Retinal pigment epithelial cell (primary cell): ENCODE measurements at places on chromosomes 16 and 17.

DNA sequence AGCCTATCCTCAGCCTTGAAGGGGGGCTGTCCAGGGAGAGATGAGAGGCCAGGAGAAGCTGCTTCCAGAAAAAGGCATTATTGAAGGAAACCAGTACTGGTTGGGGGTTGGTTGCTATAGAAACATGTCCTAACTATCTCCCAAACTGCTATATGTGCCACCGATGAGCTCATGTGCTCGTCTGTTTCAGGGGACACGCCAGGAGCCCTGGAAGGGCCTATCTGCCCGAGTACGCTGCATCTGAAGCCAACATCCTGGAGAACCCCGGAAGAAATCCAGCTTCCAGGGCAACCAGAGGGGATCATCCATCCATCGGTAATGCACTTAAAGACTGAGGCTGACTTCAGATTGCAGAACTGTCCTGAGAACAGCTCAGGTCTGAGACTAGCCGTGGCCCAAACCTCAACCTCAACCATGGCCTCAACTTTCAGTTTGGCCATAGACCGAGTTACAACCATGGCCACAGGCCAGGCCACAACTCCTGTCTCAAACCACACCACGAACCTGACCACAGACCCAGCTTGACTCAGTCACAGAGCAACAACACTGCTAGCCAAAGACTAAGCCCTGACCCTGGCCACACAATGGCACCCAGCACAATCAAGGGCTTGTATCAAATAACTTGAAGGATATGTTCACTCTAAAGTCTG is 10.2 kb downstream of the PITPNM3 start:
- no peak for DNase-seq

- DNase-seq, result no peak
These were observed 148.4 kb downstream of the AATF start for GRCh38 chr17:37097154-37097553.

DNA sequence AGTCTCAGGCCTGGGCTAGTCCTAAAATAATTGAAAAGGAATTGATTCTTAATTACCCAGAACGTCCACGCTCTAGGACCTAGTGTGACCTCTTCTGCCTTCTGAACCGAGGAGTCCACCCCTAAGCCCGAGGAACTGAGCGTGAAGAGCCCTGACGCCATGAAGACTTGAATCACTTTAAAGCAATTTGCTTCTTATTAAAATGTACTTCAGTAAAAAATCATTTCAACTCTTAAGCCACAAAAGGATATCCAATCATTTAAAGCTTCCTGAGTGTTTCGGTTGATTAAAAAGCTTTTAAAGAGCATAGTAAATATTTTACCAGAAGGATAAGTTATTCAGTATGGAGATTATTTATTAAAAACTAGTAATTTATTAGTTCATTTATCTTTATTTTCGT is 11.6 kb downstream of the HSBP1 start:
- DNase-seq, result no peak

- DNase-seq, result no peak
These were observed 27.5 kb downstream of the TRIM25 start for GRCh38 chr17:56886288-56886731.

DNA sequence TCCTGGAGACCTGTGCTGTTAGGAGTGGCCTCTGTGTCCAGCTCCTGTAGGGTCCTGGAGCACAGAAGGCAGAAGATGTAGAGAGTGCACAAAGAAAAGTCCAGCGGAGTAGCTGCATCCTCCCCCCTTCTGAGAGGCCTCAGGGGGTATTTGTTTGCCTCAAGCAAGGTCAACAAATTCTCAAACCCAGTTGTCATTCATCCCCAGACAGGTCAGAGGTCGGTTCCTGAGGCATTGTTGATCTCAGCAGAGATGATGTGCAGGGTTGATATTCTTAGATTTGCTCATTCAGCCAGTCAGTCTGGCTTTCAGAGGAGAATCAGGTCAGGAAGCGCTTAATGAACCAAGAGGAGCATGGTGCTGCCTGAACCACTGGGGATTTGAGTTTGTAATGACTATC is 8.3 kb upstream of the RBFOX1 start:
- DNase-seq, result no peak

- no peak for DNase-seq
These were observed 9.4 kb upstream of the SPATA2L start for GRCh38 chr16:89710709-89711564.

GRCh38 chr16:67857547-67858233 is 10.2 kb upstream of the CENPT start:
- peak; percentile 64 for DNase-seq

- no peak for DNase-seq
These were observed 46.3 kb downstream of the ZNF18 start for GRCh38 chr17:11950771-11951519.

GRCh38 chr17:74466828-74467184 is 372 bp downstream of the CD300A start:
- no peak for DNase-seq

GRCh38 chr16:81928975-81929374 is 82.3 kb downstream of the SDR42E1 start:
- no peak for DNase-seq

DNA sequence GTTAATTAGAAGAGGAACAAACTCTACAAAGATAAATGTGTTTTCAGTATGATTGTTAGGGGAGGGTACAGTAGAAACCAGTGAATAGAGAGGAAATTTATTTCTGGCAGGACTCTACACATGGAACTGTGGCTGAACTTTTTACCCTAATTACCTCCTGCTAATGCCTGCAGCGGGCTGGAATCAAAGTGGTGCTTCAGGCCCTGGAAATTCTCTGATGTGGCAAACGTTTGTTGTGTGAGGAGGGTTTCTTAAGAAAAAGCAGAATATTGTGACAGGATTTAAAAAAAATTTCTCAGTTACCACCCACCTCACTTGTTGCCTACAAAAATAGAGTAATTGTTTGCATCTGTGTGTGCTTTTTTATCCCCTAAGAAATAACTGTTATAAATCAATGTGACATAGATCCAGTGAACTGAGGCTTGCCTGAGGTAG is 154.5 kb downstream of the BCAS3 start:
- peak; percentile 18 for DNase-seq

GRCh38 chr17:2054512-2055291 is at the start of gene HIC1:
HIC1 (plus strand) TSS chr17:2055103; CDS start chr17:2056691, 1,588 bp downstream.
- no peak for DNase-seq

GRCh38 chr17:9467518-9467917 is 108.1 kb downstream of the STX8 start:
- no peak for DNase-seq

- DNase-seq, result no peak
These were observed 11.0 kb downstream of the RHBDF2 start for GRCh38 chr17:76490112-76490710.

DNA sequence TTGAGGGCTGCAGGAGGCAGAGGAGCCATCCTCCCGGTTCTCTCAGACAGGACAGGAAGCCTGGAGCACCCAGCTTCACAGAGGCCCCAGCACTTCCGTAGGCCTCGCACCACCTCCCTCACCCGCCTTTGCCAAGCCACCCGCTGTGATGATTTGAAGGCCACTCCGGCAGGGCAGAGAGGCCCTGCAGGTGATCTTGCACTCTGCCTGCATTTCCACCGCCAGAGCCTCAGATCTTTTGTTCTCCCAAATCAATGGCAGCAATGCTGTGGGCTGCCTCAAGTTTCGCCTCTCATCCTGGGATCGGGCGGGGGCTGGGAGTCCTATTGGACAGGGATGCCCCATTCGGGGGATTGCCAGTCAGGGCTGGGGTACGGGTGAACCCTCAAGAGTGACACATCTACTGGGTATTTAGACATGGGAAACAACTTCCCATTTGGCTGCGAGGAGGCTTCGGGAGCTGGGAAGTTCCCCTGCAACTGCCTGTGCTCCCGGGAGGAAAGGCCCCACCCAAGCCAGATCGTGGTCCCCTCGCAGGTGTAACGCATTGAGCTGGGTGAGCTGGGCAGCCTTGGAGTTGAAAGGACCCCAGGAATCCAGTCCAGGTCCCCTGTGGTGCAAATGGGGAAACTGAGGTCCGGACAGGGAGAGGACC is 34.8 kb upstream of the PEMT start:
- DNase-seq, result no peak

DNA sequence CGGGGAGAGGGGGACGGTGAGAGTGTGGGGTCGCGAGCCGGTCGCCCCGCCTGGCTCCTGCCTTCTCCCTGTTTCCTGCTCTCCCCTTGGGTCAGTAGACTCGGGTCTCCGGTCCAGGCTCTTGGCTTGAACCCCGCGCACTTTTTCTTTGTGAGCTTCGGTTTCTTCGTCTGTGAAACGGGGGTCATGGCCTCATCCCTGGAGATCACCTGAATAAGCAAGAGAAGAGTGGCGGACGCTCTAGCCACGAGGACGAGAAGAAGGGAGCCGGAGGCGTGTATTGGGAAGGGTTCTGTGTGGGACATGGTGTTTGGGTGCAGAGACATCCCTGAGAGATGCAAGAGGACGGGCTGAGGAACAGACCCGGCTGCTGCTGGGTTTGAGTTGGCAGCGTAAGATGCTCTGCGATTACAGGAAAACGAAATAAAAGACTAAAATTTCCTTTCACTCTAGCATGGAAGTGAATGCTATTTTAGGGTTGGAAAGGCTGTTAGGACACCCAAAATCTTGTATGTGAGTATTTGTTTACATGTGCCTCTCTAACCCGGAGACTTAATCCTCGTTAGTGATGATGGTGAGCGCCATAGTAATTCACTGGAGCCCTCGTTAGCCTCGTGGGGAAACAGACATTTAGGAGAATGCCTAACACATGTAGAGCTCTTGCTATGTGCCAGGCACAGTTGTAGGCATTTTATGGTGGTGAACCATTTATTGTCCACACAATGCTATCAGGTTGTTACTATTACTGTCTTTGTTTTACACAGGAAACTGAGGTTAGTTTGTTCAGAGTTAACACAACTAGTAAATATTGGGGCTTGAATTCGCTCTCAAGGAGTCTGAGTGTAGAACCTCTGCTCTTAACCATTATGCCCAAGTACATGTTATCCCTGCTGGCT is 646 bp downstream of the KIF22 start:
- DNase-seq, result no peak

DNA sequence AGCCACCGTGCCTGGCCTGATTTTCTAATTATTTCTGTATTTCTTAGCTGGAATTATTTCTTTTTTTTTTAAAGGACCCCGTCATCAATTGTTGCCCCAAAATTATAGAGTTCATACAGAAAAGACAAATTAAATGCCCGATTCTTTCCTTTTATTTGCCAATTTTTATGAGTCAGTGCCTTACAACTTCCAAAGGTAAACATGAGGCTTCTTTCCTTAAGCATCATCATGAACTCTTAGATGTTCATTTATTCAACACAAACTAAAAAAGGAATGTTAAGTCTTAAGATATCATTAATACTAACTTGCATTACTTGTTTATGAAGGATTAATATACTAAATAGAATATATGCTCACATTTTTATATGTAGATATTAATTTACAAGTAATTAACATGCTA is 7.2 kb upstream of the ARHGDIA start:
- no peak for DNase-seq

DNA sequence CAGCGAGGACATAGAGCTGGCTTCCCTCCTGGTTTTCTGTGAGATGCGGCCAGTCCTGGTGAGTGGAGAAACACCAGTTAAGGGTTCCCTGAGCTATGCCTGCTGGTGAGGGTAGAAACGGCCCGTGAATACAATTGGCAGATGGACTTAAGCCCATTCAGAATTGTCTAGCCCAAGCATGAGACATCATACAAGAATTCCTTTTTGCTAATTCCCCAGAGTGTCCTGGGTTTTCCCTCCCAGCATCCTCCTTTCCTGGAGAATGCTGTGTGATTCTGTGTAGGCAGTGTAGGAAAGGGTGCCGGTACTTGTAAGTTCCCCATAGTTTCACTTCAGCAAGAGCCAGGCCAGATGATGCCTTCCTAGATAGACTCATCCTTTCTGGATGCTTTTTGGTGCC is 65.1 kb downstream of the SDR42E1 start:
- no peak for DNase-seq

- no peak for DNase-seq
These were observed 140.4 kb downstream of the PMP22 start for GRCh38 chr17:15124746-15125145.

GRCh38 chr16:15949210-15950160 is at the start of gene ABCC1:
ABCC1 (plus strand) TSS chr16:15949616; CDS start chr16:15949752, 136 bp downstream.
- no peak for DNase-seq

- no peak for DNase-seq
These were observed 348.9 kb upstream of the C16orf82 start for GRCh38 chr16:26717826-26718225.

- no peak for DNase-seq
These were observed 28.4 kb upstream of the CBFA2T3 start for GRCh38 chr16:89005201-89006035.

DNA sequence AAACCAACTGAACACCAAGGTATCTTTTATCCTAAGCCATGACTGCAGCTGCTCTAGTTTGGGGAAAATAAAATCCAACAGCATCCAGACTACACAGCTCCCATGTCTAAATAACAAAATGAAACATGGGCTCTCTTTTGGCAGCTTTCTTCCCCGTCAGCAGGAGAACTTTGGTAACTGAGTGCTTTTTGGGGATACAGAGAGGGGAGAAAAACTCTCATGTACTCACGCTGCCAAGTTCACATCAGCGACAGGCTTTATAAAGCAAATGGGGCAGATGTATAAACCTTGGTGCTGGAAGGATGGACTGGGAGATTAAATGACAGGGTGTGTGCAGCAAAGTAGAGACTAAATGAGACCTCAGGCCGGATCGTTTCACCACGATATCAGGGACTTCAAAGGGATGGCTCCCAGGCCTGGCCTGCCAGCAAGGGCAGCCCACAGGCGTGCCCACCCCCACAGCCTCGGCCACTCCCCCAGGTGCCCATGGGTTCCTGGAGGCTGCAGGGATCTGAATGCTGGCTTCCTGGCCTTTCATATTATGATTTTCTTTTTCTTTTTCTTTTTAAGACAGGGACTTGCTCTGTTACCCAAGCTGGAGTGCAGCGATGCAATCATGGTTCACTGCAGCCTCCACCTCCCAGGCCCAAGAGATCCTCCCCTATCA is 174.6 kb downstream of the ZNF423 start:
- DNase-seq, result no peak

DNA sequence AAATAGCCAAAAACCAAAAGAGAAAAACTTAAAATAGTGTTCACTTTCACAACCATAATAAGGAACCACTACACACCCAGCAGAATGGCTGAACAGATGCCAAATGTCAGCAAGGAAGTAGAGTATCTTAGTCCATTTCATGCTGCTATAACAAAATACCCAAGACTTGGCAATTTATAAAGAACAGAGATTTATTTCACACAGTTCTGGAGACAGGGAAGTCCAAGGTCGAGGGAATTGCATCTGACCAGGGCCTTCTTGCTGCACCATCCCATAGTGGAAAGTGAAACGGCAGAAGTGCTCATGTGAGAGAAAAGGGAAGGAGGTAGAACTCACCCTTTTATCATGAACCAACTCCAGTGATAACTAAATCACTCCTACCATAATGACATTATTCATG is 33.8 kb upstream of the CCL22 start:
- no peak for DNase-seq

GRCh38 chr16:4241928-4242283 is at the start of gene SRL:
SRL (minus strand) TSS chr16:4242080; CDS start chr16:4242067, 13 bp downstream.
- no peak for DNase-seq
